ENCODE measurements at places on chromosomes 4 and X.

GRCh38 chrX:53713987-53714579 is 27.6 kb upstream of the HUWE1 start:
- no peak for DNase-seq

DNA sequence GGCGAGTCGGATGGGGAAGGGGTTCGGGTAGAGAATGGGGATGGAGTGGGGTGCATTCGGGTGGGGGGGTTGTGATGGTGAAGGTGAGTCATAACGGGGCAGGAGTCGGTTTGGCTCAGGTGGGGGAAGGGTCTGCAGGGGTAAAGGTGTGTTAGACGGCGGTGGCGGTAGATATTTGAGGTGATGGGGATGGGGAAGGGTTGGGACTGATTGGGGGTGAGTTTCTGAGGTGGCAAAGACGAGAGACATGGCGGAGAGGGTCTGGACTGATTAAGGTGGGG is 738 bp downstream of the SYP start:
- DNase-seq = no peak

DNA sequence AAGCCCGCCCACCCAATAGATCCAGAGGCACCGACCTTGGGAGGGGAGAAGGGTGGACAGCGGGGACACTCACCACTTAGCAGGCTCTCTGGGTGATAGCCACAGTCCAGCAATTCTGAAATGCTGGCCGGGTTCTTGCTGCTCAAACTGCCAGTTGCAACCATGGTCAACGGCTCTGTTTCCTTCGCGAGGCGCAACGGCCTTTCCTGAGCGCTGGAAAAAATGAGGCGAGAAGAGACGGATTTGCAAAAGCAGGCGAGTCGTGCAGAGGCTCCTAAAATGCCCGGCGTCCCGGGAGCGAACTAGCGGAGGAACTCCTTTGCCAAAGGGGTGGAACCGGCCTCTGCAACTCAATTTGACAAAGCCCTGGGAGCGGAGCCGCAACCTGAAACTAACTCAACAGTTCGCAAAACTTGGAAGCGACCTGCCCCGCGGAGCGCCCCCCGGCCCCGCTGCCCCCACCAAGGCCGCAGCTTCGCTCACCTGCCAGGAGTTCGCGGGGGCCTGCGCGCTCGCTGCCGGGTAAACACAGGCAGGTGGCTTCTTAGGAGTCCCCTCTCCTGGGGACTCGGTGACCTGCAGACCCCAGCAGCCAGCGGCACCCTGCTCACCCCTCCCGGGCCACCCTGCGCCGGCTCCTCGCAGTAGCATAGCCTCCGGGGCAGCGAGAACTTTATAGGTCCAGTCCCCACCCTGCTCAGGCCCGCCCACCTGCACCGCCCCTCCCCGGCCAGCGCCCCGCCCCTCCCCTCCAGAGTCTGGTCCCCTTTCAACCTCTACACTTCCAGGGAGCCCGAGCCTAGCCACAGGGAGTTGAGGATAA is at the start of gene DDIT4L:
TSS of gene DDIT4L (minus strand) at position 649 of the 823 bp plus-strand sequence. CDS start at position 164, 485 bp downstream.
- no peak for DNase-seq

GRCh38 chrX:72545990-72546389 is 26.7 kb downstream of the HDAC8 start:
- no peak for DNase-seq

DNA sequence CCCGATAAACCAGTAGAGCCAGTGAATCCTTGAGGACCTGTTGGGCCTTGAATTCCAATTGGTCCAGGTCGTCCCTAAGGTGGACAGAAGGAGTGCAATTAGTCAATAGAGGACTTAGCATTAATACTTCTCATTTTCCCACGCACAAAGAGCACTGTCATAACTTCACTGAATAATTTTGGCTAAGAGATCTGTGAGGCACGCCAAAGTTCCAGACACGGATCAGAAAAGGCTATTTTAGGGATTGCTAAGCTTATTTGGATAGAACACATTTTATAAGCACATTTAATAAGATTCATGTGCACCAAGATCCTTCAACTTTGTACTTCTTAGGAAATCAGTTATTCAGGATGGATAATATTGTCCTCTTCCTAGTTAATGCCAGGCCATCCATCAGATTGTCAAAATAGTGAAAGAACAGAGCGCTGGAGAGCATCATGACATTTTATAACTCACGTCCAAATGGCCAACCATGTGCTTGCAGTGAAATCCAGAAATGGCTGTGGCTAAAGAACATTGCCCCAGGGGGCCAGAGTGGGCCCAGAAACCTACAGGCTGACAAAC is 129.8 kb downstream of the ATG4A start:
- no peak for DNase-seq

DNA sequence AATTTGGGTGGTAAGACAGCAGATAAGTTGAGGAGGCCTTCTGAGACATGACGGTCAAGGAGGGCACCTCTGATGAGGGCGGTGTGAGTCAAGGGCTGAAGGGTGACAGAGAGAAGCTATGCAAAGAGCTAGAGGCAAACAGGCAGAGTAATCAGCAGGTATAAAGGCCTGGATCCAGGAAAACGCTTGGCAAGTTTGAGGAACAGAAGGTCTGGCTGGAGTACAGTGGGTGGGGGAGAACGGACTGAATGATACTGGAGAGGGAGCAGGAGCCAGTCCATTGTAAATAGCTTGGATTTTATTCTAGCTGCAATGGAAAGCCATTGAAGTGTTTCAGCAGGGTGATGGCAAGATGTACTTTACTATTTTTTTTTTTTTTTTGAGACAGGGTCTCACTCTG is 39.3 kb downstream of the RAB33B start:
- DNase-seq = no peak

GRCh38 chr4:39905656-39906055 is 72.1 kb downstream of the PDS5A start:
- DNase-seq = no peak

DNA sequence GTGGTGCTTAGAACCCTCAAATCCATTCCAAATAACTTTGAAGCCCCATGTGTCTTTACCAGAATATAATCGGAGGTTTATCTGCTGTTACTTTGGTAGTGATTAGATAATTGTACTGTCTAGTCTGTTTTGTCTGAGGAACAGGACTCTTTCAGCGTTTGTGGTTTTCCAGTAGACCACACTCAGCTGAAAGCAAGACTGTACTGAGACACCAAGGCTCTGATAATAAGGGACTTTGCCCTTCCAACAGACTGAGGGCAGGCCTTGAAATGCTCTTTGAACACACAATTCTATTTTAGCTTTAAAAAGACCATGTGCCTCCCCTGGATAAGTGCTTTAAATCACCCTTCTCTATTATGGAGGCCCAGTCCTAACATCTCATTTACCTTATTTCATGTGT is 76.1 kb downstream of the KLHL8 start:
- no peak for DNase-seq

DNA sequence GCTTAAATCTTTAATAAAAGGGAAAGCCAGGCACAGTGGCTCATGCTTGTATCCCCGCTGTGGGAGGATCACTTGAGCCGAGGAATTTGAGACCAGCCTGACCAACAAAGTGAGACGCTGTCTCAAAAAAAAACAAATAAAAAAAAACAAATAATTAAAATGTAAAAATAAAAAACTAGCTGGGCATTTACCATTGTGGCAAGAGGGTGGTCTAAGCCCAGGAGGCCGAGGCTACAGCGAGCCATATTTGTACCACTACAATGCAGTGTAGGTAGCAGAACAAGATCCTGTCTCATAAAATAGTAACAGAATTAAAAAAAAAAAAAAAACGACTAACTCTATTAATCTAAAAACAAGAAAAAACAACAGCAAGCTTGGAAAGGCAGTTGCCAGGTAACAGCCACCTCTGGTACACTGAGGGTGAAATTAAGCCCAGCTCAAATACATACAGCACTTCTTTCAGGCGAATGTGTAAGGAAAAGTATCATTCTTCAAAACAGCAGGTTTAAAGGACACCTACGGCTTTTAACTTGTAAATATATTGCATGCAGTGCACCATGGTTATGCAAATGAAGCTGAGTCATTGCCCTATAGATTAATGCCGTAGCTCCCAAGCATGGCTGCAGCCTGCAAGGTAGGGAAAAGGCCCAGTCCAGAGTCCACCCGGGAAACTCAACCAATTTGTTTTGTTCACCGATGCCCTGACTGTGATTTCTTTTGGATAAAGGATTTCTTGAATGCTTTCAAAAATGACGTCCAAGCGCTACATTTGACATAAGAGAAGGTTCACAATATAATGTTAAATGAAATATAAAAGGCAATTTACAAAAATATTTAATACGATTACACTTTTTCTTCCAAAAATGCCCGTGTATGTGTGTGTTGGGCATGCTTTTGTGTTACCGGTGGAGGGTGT is 14.5 kb upstream of the TXLNG start:
- DNase-seq = no peak

- no peak for DNase-seq
These were observed 5.1 kb upstream of the PRMT9 start for GRCh38 chr4:147689067-147689466.

DNA sequence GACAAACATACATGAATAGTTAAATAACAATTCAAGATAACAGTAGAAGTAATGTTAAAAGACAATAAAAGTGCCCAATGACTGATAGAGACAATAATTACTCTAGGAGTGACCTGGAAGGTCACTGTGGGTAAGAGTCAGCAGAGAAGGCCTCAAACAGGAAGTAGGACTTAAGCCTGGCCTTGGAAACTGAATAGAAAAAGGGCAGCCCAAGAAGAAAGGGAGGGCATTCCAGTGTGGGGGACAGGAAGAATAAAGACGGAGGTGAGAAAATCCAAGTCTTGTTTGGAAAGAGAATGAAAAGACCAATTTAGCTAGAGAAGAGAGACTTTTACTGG is 6.0 kb downstream of the P2RY4 start:
- DNase-seq = no peak

GRCh38 chr4:78297116-78297800 is 240.1 kb downstream of the FRAS1 start:
- no peak for DNase-seq

- DNase-seq = no peak
These were observed 81.8 kb upstream of the MAGEA4 start for GRCh38 chrX:151830911-151831310.

DNA sequence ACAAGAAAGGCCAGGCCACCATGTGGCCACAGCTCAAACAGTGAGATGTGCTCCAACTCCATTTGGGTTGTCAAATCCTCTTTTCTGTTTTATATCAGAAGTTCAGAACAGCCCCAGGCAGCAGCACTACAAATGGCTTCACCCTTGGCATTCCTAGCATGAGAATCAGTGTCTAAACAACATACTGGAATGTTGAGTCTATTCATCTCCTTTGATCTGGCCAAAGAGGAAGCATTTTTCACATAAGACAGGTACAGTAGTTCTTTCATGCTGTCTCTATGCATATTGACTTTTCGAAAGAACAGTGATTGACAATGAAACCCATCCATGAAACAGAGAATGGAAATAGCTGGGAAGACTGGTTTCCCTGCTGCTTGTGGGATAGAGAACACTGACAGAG is 289.5 kb downstream of the USP46 start:
- no peak for DNase-seq

DNA sequence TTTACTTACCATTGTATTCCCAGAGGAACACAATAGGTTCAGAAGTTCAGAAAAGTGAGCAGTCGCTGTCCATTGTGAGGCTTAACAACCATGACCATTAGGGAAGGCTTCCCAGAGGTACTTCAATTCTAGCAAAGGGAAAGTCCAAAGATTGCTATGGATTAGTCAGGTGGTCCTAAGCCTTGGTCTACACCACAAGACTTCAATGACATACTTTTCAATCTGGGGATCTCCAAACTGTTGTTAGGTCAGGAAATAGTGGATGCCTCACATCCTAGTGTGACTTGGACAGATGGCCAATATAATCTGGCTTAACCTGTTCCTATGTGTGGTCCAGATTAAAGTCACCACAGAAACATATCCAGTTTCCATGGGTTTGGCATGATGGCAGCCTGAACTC is 118.0 kb downstream of the SPCS3 start:
- no peak for DNase-seq

DNA sequence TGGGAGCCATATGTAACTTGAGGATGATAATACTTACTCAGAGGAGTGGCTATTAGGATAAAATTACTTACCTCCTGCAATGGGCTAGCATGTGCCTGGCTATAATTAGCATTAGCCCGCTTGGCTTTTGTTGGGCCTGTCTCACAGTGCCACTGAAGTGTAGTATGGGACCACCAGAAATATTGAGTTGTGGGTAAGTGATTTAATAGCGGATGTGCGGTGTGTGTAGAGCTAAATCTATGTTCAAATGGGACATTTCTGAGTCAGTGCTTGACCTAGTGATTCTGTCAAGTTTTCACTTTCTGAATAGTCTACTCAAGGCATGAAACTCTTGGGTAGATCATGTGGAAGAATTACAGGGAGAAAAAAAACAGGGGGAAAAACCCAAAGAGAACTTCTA is 3.5 kb upstream of the CLNK start:
- no peak for DNase-seq

GRCh38 chr4:132383571-132384199 is 765.4 kb upstream of the PCDH10 start:
- no peak for DNase-seq

GRCh38 chr4:179750374-179750773 is 2308.1 kb upstream of the AGA start:
- DNase-seq = no peak

DNA sequence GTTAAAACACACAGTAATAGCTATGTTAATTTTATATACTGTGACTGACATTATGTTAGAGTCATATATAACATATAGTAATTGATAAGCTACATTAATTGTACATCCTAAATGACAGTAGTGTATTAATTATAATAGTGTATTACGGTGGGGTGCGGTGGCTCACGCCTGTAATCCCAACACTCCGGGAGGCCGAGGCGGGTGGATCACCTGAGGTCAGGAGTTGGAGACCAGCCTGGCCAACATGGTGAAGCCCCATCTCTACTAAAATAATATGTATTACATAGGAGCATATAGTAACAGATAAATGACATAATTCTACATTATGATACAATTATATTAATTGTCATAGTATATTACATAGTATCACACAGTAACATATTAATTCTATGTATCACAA is 12.2 kb downstream of the ASMTL start:
- DNase-seq = no peak

- no peak for DNase-seq
These were observed 21.6 kb downstream of the TSPAN6 start for GRCh38 chrX:100615005-100615404.

GRCh38 chr4:7196288-7196651 is 3.9 kb downstream of the SORCS2 start:
- no peak for DNase-seq

DNA sequence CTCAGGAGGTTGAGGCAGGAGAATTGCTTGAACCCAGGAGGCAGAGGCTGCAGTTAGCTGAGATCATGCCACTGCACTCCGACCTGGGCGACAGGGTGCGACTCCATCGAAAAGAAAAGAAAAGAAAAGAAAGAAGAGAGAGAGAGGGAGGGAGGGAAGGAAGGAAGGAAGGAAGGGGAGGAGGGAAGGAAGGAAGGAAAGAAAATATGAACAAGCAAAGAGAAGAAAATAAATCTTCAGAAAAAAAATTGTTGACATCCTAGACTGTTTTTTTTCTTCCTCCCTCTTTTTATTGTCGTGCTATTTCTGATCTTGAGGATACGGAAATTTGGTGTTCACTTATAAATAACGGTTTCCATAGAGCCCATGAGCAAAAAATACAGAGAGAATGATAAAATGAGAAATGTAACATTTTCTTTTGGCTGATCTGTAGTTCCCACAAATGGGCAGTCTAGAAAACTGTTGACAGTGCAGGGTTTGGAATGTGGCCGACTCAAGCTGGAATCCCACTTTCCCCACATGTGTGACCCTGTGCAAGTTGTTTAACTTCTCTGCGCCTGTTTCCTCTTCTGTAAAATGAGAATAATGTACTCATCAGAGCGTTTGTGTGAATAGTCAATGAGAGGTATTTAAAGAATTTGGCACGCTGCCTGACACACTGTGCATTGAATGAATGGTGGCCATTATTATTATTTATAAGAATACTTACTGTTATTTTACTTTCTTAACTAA is 19.4 kb downstream of the SORBS2 start:
- no peak for DNase-seq

GRCh38 chrX:23851544-23851943 is 56.2 kb downstream of the APOO start:
- no peak for DNase-seq
